DND-41 (cell line): ENCODE measurements at places on chromosomes 2 and 18.

DNA sequence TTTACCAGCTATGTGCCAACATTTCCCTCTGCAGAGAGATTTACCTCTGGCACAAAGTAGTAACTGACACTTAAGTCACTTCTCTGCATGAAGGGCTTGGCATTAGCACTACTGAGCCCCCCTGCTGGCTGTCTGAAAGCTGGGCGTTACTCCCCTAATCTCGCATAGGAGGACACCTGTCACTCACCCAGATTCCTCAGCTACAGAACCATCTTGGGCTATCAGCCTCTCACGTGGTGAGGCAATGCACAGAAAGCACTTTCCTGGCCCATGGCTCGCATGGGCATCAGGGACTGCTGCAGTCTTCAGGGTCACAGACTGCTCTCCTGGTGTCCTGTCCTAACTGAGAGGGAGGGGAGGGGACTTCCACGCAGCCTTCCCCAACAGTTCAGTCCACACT is 12.0 kb downstream of the SERPINE2 start:
- no peak for DNase-seq

DNA sequence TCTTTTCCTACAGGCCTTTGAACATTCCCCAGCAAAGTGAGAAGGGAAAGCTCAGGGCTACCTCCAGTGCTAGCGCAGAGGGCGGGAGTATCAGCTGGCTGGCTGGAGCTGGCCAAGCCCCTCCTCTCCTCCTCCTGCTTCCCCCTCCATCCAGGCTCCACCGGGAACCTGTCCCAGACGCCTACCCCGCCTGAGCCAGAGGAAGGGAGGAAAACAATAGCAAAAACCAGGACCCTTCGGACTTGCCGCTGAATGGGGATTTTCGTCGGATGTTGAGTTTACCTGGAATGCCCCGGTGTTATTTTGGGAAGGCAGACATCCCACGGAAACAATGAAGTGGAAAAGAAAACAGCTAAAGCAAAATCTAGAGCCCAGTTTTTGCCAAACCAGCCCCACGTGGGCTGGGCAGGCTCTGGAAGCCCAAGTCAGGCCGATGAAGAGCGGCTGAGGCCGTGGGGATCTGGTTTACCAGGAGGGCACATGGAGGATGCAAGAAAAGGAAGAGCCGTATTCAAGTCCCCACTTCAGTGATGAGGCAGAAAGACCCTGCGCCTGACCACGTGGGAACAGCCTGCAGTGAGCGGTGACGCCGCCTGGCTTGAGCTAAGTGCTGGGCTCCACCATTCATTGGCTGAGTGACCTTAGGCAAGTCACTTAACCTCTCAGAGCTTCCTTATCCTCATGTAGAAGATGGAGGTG is 100.4 kb upstream of the LCLAT1 start:
- no peak for DNase-seq

- DNase-seq, result no peak
Observed at GRCh38 chr18:26336572-26336971, 110.3 kb downstream of the TAF4B start.

DNA sequence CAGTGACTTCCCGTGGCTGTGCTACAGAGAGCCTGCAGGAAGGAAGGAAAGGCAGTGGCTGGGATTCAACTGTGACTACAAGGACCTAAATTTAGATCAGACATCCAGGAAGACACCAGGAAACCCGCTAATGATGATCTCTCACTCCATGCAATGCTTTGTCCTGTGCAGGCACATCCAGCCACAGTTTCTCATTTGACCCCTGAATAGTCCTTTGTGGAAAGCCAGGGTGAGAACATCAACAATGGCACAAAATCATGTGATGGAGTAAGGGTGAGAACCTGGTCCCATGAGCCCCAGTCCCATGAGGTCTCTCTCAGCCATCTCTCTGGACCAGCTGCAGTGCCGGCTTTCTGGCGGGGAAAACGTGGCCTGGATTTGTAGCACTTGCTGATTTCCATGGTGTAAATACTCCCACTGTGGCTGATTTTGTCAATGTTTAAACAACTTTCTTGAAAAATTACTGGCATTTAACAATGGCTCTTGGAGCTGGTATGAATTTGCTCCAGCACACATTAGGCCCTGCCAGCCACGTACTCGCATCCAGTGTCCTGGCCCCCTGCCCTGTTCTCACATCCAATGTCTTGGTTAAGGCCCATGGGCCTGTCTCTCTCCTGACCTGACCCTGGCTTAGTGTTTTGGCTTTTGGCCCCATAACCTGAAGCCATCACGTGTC is 159.0 kb upstream of the HAAO start:
- no peak for DNase-seq

DNA sequence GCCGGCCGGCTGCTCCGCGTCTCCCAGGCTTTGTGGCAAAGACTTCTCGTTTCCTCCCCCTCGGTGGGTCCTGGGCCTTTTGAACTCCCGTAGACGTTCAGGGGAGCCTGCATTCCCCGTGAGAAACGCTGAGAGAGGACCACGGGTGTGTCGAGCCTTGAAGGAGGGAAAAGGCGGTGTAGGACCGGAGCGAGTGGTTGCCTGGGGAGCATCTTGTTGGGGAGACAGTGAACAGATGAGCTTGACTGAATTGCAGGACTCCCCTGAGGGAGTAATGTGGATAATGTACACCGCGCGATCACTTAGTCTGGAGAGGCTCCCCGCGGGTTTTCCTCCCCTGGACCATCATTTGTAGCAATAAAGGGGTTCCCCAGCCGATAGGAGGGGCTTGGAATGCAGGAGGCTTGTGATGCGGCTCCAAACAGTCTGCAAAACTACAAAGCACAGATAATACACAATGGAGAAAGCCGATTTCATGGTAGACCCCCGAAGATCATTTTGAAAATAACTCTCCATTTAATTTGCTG is 769 bp downstream of the ALMS1 start:
- DNase-seq, result no peak

DNA sequence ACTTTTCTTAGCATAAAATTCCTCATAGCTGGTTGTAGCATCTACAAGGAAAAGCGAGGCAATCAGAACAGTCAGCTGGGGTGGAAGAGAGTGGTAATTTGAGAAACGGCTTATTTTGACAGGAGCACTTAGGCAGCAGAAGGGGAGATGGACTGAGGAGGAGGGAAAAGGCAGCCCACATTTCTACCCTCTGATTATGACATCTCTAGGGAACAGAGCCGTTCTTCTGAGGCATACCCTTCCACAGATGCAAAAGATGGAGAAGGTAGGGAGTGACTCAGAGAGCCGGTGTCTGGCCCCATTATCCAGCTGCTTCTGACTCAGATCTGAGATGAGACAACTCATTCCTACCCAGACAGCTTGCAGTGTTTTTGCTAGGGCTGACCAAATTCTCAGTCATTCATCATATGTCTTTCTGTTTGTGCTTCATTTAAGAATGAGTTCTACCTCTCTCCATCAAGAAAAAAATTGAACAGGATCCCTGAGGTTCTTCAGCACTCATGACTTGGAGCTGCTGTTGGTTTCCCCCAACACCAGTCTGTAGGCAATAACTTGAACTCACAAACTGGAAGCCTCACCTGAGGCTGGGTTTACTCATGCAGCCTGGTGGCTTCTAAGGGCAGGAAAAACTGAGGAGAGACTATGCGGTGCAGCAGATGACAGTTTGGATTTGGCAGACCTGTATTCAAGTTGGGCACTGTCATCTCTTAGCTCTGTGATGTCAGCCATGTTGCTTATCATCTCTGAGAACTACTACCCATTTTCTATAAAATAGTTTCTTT is 15.9 kb upstream of the SEC11C start:
- DNase-seq, result no peak

DNA sequence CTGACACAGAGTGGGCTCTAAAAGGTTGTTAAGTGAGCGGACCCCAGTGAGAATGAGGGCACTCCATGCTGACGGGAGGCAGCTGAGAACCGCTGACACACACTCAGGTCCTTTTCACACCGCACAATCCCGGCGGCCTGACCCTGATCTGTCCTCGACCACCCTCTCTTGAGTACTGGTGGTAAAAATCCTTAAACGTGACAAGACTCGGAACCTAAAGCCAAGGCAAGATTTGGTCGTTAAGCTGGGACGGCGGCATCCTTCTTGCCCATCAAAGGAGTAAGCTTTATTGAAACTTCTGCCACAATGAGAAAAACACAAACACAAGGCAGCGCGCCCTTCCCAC is 569 bp downstream of the TMX3 start:
- DNase-seq, result peak; percentile 25

DNA sequence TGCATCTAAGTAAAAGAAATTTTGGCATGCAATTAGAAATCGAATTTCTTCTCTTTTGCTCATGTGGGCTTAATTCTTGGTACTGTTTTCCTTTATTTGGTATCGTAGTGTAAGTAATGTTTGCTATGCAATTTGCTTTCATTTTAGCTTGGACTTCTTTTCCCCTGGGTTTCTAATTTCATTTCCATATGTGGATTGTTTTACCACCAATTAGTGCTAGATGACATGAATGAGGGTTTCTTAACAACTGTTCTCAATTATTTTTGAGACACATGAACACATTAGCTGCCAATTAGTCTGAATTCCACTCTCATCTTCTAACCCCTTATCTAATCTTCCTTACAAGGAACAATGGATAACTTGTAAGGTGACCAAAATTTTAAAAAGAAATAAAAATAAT is 1047.2 kb upstream of the PIK3C3 start:
- DNase-seq, result no peak

GRCh38 chr2:180621941-180622918 is 358.2 kb upstream of the UBE2E3 start:
- no peak for DNase-seq

DNA sequence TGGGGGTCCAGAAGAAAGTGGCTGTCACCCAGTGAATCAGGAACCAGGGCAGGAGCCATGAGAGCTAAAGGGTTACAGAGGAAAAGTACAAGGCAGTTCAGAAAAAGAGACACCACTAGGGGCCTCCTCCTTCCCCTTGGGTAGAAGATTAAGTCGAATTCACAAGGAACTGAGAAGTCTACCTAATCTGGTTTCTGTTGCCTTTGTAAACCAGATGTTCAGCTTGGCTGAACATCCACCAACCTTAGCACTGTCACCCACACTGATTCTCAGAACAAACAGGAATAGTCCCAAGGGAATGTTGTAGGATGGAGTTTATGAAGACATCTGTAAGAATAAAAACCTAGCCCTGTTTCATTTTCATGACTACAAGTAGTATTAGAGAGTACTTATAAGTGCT is 90.4 kb upstream of the NOSTRIN start:
- DNase-seq, result no peak

DNA sequence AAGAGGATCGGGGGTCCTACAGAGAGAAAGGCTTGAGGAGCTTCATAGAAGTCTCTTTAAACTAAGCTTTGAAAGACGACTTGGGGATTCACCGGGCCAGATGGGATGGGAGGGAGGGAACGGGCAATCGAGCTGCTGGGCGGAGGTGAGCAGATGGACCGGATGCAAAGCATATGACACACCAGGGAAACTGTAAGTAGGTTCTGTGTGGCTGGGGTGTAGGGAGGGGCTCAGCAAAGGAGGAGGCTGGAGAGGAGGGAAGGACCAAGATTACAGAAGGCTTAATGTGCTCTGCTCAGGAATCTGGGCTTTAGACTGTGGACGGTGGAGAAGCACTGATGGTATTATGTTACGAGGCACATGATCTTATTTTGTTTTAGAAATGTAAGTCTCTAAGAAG is 131.5 kb downstream of the MAIP1 start:
- DNase-seq, result no peak

DNA sequence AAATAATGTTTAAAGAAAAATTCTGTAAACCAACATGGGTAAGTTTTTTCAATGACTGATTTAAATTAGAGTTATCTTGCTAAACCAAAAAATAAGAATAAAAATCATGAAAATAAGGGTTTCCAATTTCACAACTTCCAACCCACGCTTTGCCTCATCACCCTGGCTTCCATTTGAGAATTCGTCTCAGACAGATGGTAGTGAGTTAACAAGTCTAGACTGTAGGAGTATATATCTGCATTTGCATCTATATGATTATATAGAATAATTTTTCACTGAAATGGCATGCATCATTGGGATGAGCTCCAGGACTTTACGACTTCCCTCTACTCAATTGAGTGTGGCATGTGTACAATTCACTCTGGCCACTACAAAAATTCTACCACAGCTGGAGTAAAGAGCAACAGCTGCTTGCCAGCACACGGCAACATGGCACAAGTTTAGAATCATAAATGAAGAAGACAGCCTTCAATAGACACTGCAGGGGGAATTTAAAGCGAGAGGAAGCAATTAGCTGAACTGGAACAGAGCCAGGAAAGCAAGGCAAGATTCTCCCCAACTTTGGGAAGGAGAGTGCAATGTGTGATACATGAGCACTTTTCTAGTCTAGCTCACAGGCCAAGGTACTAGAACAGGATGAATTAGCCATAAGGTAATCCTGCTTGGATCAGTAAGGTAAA is 1673.5 kb upstream of the CELF4 start:
- DNase-seq, result no peak

DNA sequence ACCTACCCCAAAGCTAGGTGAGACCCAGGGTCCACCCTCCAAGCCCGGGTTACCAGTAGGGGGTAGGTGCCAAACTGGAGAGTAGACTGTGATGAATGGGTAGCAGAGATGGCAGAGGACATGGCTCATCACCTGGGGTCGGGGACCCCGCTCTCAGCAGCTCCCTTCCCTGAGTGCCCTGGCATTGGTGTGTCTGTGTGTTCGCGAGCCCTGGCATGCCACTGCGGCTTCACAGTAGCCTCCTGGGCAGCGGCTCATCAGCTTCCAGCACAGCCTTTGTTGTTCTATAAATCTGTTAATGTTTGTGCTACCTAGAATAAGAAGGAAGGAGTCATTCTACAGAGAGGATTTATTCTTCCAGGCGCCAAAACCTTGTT is 62.6 kb upstream of the ALPP start:
- no peak for DNase-seq
